GM12864 (cell line): ENCODE measurements at places on chromosomes 7 and 10.

DNA sequence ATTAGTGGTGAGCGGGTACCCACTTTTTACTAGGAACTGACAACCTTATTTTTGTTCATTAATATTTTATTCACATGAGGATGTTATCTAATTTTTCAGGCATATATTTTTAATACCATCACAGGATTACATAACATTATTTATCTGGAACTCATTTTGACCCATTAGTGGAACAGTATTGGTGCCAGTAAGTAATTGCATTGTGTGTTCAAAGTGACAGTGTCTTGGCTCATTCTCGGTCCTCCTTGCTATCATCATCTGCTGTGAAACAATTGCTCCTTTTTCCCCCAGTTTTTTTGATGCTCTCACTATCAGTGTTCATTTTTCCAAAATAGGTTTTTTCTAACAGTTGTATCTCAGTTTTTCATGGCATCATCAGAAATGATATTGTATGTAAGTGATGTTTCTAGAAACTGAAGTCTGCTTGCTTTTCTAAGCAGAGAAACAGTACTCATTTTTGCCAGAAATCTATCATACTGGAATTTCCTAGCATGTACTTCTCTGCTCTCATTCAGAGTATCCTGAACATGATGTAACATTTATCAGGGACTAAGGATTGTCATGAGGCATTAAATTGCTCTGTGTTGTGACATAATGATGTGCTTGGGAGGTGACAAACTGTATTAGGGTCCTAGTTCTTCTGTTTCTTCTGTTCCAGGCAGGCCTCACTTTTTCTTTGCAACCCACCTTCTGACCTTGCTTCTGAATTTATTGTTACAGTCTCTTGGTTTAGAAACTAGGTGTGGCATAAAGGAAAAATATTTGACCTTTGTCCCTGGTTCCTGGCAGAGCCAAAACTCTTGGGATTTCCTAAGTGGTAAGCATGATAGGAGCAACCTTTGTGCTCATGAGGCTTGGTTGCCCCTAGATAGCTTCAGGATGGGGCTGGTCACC, 4.2 kb downstream of the NUB1 start:
- DNase-seq = no peak

- DNase-seq = no peak
These were observed 506.0 kb downstream of the POM121L12 start for GRCh38 chr7:53541475-53541874.

- no peak for DNase-seq
These were observed 38.1 kb downstream of the MKI67 start for GRCh38 chr10:128087884-128088709.

- DNase-seq = no peak
These were observed 166.2 kb downstream of the LYZL1 start for GRCh38 chr10:29455095-29455494.

GRCh38 chr7:112635742-112636141, 154.5 kb downstream of the TMEM168 start:
- DNase-seq = no peak

GRCh38 chr10:45227456-45227855, 88.0 kb downstream of the OR13A1 start:
- no peak for DNase-seq

GRCh38 chr10:5630112-5630436, 36.3 kb downstream of the ASB13 start:
- no peak for DNase-seq

- no peak for DNase-seq
These were observed 86.7 kb upstream of the GSDME start for GRCh38 chr7:24843821-24844434.

GRCh38 chr7:106071356-106071998, 40.6 kb downstream of the SYPL1 start:
- peak; percentile 95 for DNase-seq

GRCh38 chr10:131058799-131059198, 252.7 kb downstream of the TCERG1L start:
- no peak for DNase-seq

GRCh38 chr10:47363781-47364180, 15.6 kb downstream of the RBP3 start:
- DNase-seq = no peak

GRCh38 chr10:100847440-100847839, 65.3 kb upstream of the SLF2 start:
- no peak for DNase-seq

DNA sequence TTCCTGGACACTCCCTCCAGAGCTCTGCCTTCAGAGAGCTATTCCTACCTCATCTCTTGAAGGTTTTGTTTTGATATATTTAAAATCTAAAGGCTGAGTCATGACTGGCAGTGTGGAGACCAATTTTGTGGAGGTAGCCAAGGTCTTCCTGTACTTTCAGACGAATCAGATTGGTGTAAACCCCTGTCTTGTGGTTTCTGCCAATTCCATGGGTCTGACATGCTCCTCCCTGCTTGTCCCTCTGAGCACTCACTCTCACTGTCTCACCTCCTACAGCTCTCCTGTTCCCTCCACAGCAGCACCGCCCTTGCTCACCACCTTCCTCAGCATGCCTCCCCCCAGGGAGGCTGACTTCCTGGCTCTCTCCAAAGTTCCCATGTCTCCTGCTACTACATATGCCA, 179.8 kb downstream of the NPSR1 start:
- DNase-seq = no peak

- no peak for DNase-seq
These were observed 29.0 kb downstream of the PLAC9 start for GRCh38 chr10:80161321-80162083.

GRCh38 chr7:139036901-139037300, 1.1 kb upstream of the ZC3HAV1L start:
- no peak for DNase-seq

GRCh38 chr7:2932402-2933251, 88.5 kb upstream of the GNA12 start:
- DNase-seq = no peak

DNA sequence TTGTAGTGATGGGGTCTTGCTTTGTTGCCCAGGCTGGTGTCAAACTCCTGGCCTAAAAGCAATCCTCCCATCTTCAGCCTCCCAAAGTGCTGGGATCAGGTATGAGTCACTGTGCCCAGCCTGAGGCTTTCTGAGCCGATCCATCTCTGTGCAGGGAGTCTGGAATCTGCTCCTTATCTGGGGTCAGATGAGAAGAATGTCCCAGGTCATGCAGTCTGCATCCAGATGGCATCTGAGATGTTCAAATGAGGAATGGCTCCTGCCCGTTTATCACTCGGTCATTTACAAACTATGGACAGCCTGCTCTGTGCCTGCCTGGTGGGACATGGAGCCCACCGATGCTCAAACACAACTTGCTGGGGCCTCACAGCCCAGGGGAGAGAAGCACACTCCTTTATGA, 11.1 kb upstream of the SLC18A3 start:
- DNase-seq = no peak

GRCh38 chr7:138907201-138907847, 73.9 kb downstream of the KIAA1549 start:
- DNase-seq = no peak

DNA sequence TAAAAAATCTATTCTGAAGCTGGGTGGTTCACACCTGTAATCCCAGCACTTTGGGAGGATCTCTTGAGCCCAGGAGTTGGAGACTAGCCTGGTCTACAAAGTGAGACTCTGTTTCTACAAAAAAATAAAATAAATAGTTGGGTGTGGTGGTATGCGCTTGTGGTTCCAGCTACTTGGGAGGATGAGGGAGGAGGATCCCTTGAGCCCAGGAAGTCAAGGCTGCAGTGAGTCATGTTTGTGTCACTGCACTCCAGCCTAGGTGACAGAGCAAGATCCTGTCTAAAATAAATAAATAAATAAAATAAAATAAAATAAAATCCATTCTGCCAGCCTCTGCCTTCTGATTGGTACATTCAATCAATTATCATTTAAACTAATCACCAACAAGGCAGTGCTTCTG, 17.5 kb downstream of the ZNF33A start:
- no peak for DNase-seq

GRCh38 chr7:143380260-143380645, 892 bp upstream of the ZYX start:
- DNase-seq = peak; percentile 58

GRCh38 chr10:13496164-13496563, 32.6 kb downstream of the BEND7 start:
- no peak for DNase-seq

GRCh38 chr10:70192326-70192968, 22.1 kb upstream of the SAR1A start:
- DNase-seq = no peak

GRCh38 chr10:132455986-132456847, 59.2 kb downstream of the PWWP2B start:
- no peak for DNase-seq

- DNase-seq = no peak
These were observed 91.3 kb downstream of the PARD3 start for GRCh38 chr10:34723750-34724149.

GRCh38 chr10:85124603-85125051, 796.2 kb downstream of the CCSER2 start:
- DNase-seq = no peak

DNA sequence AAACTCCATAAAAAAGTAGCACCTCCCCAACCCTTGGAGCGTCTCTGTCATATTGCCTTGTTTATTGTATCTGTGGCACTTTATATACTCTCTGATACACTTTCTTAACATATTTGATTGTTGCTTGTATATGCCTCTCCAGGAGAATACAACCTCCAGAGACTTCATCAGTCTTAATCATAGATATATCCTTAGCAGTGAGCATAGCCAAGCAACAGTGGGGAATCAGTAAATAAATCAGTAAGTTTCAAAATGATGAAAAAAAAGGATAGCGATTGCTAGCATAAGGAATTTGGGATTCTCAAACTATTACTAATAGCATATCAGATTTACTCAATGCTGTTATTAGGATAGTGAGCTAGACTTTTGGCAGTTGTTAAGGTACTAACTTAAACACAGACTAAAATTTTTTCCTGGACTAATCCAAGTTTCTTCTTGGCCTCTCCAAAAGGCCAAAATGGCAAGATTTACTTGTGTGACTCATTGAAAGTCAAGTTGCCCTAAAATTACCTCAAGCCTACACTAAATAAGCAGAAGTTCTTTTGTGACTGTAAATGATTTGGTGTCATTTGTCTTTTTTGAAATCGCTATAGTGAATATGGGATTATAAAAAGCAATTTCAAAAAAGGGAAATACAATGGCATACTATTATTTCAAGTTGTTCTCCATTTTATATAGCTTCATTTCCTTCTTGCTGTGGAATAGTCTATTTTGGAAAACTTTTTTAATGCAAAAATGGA, 177.9 kb downstream of the CHN2 start:
- DNase-seq = no peak

GRCh38 chr7:50335795-50336754, 31.6 kb downstream of the IKZF1 start:
- DNase-seq = no peak

DNA sequence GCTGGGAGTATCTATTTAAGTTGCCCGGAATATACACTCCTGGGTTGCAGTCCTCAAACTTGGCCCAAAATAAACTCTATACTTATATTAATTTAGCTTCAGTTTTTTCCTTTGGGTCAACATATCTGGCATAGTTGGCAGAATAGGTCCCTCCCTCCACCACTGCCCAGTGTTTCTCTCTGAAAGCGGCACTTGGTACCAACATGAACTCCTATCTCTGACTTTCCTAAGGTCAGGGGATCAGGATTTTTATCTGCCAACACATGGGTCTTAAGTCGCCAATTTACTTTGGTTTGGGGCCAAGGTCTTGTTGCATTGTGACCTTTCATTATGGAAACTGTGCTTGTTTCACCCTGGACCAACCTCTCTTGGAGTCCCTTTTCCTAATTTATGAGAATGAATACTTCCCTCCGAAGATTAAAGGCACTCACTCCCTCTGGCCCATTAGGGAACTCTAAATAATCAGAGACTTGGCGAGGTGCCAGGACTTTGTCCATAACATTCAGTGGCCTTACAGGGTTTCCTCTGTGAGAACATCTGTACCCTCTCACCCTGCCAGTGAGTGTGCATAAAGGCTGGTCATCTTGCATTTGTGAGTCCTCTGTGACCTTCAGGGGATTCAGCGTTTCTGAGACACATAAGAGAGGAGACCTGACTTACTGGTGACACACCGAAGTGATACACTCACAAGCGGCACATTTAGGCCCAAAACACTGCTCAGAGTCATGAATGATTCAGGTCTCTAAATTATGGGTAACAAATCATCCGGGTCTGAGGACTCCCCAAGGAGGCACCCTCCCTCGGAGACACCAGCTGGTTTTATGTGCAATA, 19.7 kb upstream of the FKBP9 start:
- no peak for DNase-seq

- DNase-seq = no peak
These were observed 25.3 kb upstream of the PPIF start for GRCh38 chr10:79321951-79322350.

GRCh38 chr7:30434140-30434799, 44.3 kb downstream of the NOD1 start:
- no peak for DNase-seq

DNA sequence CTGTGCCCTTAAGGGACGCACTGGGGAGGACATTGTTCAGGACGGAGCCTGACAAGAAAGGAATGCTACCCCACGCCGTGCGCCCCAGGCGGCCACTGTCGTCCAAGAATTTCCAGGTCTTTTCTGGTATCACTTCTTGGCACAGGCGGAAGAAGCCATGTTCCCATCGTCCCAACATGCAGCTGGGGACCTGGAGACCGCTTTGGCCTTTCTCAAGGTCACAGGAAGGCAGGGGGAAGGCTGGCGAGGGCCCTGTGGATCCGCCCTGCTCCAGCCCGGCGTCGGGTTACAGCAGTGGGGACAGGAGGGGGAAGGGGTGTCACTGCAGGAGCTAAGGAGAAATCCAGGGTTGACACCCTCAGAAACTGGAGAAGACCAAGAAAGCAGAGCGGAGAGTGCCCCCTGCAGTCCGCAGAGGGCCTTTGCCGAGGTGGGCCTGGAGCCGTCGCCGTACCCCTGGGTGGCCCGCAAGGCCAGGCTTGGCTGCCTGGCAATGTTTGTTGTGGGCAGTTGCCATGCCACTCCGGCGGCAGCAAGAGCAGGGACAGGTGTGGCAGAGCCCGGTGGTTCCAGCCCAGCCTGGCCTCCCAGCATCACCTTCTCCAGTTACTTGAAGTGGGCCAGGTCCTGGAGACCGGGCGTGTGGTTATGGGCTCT, 104.1 kb downstream of the LHPP start:
- DNase-seq = no peak

DNA sequence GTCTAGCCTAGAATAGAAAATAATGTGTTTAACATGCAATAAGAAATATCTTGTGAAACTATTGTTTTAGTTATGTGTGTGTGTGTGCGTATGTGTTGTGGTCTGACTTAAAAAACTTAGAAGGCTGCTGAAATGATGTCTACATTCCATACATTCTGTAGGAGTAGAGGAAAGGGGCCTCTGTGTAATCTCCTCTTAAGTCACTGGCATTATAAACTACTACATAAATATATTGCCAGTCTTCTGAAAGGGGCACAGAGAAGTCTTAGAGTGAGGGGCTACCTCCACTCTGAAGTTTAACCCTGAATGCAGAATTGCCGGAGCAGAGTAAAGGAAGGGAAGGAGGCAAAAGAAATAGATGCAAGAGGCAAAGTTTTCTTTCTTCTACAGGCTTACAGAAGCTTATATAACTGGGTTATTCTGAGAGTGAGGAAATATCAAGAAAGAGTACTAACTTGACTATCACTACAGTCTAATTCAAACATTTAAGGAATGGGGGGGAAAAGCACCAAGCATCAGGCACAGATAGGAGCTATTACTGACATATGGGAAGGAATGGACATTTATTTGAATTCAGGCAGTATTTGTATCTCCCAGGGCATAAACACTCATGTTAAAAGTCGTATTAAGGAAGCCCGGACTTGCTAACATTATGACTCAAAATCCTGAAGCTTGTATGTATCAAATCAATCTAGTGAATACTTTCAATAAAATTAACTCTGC, 75.7 kb downstream of the DNAJC1 start:
- DNase-seq = no peak

- no peak for DNase-seq
These were observed 3.0 kb upstream of the TMEM184A start for GRCh38 chr7:1558841-1559625.

GRCh38 chr7:126339813-126340212, 912.9 kb downstream of the GRM8 start:
- DNase-seq = no peak
